Upper lobe of right lung (tissue), 1 donor: ENCODE measurements at places on chromosomes 3 and 15. TPM values are rescaled to one million over a fixed set of nuclear protein-coding genes. Genes with fewer than 3 reads are reported as not detected.

DNA sequence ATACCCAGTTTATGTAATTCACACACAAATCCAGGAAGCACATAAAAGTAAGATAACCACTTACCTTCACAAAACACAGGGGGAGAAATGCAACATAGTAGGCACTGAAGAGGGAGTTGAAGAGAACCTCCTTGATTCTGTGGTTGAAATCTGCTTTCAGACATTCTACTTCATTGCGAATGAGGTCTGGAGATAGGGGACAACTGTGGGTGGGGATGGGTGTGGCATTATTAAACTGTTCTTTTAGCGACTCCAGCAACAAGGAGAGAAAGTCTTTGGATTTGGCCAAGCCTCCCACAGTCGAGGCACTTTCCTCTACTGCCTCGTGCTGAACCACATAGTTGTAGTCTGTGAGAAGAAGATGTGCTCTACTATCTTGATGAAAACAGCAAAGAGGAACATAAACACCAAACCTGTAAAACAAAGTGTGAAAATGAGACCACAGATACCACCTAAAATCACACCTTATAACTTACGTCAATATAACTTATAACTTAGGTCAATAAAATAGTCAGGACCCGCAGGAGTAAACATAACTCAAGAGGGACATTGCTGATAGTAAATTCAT lies 25.6 kb downstream of the TMEM39A start:
- no peak overlapping the region for H3K4me3 ChIP-seq
- H3K4me1 ChIP-seq = no peaks in the 10 kb centered on the region
- H3K27me3 ChIP-seq = no peaks in the 10 kb centered on the region
- DNase-seq = no peak
- no peak overlapping the region for H3K27ac ChIP-seq
- H3K36me3 ChIP-seq = peaks cover 74% of the 10 kb centered on the region

DNA sequence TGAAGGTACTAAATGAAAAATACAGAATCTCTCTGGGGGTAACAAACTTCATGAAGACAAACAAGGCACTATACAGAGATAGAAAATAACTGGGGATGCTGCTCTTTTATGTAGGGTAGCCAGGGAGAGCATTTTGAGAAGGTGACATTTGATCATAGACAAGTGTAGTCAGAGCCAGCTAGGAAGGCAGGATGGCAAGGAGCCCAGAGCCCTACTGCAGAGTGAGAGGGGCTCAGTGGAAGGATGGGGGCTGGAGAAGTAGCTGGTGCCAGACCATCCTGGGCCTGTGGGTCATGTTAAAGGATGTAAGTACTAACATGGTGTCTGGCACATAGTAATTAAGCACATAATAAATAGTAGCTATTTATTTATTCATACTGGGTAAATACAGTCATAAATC lies 133.6 kb downstream of the MEIS2 start:
- no peak for DNase-seq
- no peak overlapping the region for H3K27ac ChIP-seq
- H3K4me3 ChIP-seq = no peak overlapping the region
- H3K4me1 ChIP-seq = no peaks in the 10 kb centered on the region

- DNase-seq = no peak
- peak overlapping the region; percentile 69 for H3K4me3 ChIP-seq
- H3K36me3 ChIP-seq = peaks cover 13% of the 10 kb centered on the region
- H3K27ac ChIP-seq = peak overlapping the region; percentile 93
Observed at GRCh38 chr3:172518929-172519640, 4.1 kb downstream of the TNFSF10 start.

GRCh38 chr15:54550954-54551353 lies 572.7 kb downstream of the UNC13C start:
- H3K27ac ChIP-seq = no peak overlapping the region
- H3K4me3 ChIP-seq = no peak overlapping the region
- H3K4me1 ChIP-seq = no peaks in the 10 kb centered on the region
- no peaks in the 10 kb centered on the region for H3K36me3 ChIP-seq
- H3K27me3 ChIP-seq = no peaks in the 10 kb centered on the region

DNA sequence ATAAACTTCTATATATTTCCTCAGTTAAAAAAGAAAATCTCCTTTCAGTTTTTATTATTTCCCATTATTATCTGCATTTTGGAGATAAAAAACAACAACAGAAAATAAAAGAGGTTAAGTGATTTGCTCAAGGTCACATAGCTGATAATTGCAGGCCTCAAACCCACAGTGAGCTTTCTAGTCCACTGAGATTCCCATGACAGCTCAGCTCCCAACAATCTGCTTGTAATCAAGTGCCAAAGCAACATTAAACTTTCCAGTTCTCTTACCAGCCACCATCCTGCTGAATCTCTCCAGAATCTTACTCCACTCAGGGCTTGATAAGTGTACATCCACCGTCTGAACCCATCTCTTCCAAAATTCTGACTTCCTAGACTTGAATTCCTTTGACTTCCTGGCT lies 318.2 kb upstream of the SEMA6D start:
- peaks cover 6% of the 10 kb centered on the region for H3K27me3 ChIP-seq
- DNase-seq = no peak
- H3K27ac ChIP-seq = no peak overlapping the region
- H3K4me1 ChIP-seq = peaks cover 3% of the 10 kb centered on the region

- no peaks in the 10 kb centered on the region for H3K27me3 ChIP-seq
- no peak overlapping the region for H3K4me3 ChIP-seq
- no peaks in the 10 kb centered on the region for H3K36me3 ChIP-seq
Observed at GRCh38 chr3:181276358-181276896, 286.9 kb upstream of the DNAJC19 start.

DNA sequence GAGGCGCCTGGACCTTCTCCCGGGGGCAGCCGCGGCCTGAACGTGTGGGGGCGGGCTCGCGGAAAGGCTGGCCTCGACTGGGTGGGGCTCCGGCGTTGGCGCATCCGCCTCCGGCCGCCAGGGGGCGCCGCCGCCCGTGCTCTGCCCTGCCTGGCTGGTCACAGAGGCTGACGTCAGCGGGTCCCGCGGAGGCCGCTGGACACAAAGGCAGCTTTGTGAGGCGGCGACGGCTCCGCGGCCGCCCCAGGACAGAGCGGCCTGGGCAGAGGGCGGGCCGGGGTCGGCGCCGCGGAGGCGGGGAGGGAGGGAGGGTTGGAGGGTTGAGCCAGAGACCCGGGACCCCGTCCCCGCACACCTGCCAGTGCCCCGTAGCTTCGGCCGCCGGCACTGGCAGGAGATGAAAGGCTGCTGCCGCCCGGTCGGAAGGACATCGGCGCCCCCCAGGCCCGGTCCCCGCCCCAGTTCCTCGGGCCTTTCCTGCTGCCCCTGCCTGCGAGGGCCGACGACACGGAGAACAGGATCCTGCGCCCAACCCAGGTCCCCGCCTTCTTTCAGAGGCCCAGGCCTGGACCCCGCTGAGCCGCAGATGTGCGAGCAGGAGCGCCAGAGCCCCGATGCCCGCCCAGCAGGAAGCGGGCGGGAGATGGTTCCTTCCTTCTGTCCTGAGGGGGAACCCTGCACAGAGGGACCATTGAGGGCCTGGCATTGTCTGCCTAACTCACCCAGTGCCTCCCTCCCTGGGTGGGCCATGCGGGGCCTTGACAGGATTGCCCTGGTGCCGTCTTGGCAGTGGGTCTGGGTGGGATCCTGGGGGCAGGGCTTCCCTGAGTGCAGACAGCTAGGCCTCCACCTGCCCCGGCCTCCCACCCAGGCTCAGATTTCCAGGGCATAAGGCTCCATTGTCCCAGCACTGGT lies 8.7 kb upstream of the SEMA3B start:
- peak overlapping the region; percentile 96 for H3K27ac ChIP-seq
- H3K27me3 ChIP-seq = no peaks in the 10 kb centered on the region
- peak overlapping the region; percentile 66 for H3K4me3 ChIP-seq
- H3K4me1 ChIP-seq = peaks cover 44% of the 10 kb centered on the region

- H3K27ac ChIP-seq = no peak overlapping the region
- DNase-seq = no peak
- no peaks in the 10 kb centered on the region for H3K27me3 ChIP-seq
- H3K4me1 ChIP-seq = no peaks in the 10 kb centered on the region
- no peak overlapping the region for H3K4me3 ChIP-seq
Observed at GRCh38 chr3:125612668-125613067, 17.4 kb upstream of the OSBPL11 start.

DNA sequence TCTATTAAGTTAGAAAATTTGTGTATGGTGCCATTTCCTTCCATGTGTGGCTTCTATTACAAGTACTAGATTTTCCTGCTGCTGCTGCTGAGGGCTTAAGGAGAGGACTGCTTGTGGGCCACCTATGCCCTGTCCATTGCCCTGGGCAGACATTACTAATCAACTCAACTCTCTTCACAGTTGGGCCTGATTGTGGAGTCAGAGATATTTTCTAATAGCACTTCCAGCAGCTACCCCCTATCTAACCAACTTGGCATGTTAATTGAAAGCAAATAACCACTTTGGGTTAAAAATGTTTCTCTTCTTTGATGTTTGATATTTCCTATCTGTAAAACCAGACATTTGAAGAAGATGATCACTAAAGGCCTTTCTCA lies 242.0 kb downstream of the EDEM1 start:
- no peaks in the 10 kb centered on the region for H3K36me3 ChIP-seq
- H3K4me1 ChIP-seq = no peaks in the 10 kb centered on the region
- no peak for DNase-seq
- H3K27me3 ChIP-seq = no peaks in the 10 kb centered on the region
- no peak overlapping the region for H3K27ac ChIP-seq
- no peak overlapping the region for H3K4me3 ChIP-seq

- no peaks in the 10 kb centered on the region for H3K4me1 ChIP-seq
- DNase-seq = no peak
- H3K36me3 ChIP-seq = no peaks in the 10 kb centered on the region
- no peaks in the 10 kb centered on the region for H3K27me3 ChIP-seq
- no peak overlapping the region for H3K27ac ChIP-seq
- no peak overlapping the region for H3K4me3 ChIP-seq
Observed at GRCh38 chr3:5657106-5657505, 469.6 kb downstream of the EDEM1 start.

DNA sequence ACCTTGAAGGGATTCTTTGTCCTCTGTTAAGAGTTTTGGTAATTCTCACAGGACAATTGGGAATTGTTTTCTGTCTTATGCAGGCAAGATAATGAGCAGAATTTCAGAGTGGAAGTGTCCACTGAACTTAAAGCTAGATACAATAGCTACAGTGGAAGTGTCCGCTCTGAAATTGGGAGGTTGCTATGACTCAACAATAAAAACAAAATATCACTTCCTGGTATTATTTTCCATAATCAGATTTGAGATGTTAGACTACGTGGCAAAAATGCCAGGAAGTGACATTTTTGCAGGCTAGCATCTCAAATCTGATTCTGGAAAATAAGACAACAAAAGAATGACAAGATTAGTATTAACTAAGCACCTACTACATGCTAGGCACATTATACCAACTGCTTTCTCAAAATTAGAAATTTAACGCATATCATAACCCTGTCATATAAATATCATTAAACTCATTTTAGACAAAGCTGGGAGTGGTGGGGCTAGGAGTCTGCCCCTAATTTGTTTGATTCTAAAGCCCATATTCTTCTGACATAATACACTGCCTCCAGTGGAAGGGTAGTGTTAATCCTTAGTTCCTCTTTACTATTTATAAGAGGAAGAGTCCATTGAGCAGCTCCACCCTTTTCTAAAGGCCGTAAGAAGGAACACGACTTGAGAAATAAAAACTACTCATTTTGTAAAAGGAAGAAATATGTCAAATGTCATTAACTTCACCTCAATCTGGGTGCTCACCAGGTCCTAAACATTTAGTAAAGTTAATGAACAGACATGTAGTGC lies 266.9 kb upstream of the STT3B start:
- H3K36me3 ChIP-seq = no peaks in the 10 kb centered on the region
- H3K27ac ChIP-seq = no peak overlapping the region
- no peak overlapping the region for H3K4me3 ChIP-seq
- no peaks in the 10 kb centered on the region for H3K4me1 ChIP-seq
- no peak for DNase-seq
- H3K27me3 ChIP-seq = no peaks in the 10 kb centered on the region

DNA sequence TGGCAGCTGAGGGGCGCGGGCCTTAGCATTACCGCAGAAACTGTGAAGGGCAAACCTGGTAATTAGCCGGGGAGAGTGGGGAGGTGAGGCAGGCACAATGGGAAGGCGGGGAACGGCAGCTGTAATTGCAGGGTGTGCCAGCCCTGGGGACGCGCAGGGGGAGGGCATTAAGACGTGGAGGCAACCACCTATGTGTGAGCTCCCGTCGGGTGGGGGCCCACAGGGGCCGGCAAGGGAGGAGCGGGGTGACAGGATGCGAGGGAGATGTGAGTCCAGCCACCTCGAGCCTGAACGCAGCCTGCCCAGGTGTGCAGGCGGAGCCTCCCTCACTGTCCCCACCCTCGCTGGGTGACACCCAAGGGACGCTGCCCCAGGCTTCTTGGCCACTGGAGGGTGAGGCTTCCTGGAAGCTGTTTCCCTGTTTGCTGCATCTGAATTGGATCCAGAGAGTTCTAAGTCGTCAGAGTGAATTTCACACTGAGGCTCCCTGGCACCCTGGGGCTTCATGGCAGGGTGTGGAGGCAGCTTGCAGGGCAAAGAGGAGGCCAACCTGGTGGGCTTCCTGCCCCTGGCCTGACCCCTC lies 130.6 kb upstream of the MEF2A start:
- H3K4me1 ChIP-seq = peaks cover 40% of the 10 kb centered on the region
- H3K27ac ChIP-seq = peak overlapping the region; percentile 51
- no peaks in the 10 kb centered on the region for H3K36me3 ChIP-seq
- no peaks in the 10 kb centered on the region for H3K27me3 ChIP-seq
- peak; percentile 71 for DNase-seq

DNA sequence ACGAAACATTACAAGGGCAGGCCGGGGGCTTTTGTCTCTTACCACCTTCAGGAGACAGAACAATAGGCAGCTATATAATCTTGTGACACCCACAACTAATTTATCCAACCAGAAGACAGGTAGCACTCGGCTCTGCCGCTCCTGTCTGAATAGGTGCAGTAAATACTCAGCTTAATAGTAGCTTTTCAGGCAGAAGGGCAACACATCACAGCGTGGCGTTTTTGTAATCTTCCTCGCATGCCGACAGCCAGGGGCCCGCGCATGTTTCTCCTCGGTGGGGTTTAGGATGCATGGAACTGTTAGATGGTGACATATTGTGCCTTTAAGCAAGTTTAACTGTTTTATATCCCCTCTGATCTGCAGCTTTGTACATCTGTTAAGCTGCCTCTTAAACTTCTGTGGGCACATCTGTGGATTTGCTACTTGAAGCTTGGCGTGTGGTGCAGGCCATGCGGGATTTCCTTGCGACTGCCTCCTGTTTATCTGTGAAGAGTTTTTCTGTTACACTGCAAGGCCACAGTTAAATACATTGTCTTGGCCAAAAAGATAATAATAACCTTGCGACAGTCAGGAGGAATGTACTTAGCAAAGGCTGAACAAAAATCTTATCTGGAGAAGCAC lies 123.2 kb upstream of the BNIP2 start:
- DNase-seq = no peak
- peaks cover 15% of the 10 kb centered on the region for H3K27me3 ChIP-seq
- no peak overlapping the region for H3K4me3 ChIP-seq
- H3K27ac ChIP-seq = no peak overlapping the region
- no peaks in the 10 kb centered on the region for H3K36me3 ChIP-seq

DNA sequence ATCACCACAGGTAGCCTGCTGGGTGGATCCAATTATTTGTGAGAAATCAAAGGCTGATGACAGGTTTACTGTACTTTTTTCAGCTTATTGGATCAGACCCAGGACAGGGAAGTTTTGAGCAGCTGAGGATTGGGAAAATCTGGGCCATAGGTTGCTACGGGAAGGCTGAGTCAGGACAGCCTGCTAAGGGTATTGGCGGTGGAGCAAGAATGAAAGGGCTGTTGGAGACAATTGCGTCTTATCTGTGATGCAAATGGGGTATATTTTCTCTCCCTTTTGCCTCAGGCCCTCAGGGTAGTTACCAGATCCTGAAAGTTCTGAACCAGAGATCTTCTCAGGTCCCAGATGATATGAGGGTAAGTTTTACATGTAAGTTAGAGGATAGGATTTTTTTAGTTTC lies 317.7 kb downstream of the EDEM1 start:
- H3K36me3 ChIP-seq = no peaks in the 10 kb centered on the region
- H3K27ac ChIP-seq = no peak overlapping the region
- no peak overlapping the region for H3K4me3 ChIP-seq
- no peaks in the 10 kb centered on the region for H3K4me1 ChIP-seq

JAGN1 gene
- 28.7 TPM for total RNA-seq

HTR3E gene
- not detected for total RNA-seq

CDAN1 gene
- total RNA-seq = 13.5 TPM
